ENCODE measurements at places on chromosomes 6 and 20.

DNA sequence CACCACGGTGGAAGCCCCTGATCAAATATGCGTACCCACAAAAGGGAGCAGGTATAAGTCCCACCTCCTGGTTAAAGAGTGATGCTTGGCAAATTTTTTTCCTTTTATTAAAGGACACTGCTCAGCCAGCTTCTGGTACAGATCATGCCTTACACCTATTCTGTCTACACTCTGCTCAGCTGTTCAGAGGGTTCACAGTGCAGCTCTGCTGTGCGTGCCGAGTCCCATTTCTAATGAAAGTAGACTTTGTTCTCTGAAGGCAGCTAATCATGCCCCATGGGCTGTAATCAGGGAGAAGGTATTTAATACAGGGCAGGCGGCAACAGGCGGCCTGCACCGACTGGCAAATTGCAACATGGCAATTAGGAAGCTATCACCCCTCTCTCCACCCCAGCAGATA is 16.3 kb downstream of the LRRC73 start:
- no peak for DNase-seq

DNA sequence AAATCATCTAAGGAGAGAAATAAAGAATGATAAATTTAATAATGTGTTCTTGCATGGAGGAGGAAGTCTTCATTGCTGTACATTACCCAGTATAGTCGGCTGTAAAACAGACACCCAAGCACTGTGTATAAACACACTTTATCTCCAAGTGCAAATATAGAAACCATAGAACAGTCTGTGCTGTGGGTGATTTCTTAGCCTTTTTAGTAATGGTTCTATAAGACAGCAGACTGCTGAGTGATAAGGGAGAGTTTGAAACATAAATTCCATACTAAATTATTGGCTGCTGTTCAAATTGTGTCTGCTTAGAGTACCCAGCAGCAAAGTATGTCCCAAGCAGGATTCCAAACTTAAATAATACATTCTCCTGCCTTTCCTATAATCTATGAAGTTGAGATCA is 4.6 kb downstream of the FILIP1 start:
- DNase-seq, result no peak

GRCh38 chr6:117616391-117617209 is 14.3 kb upstream of the GOPC start:
- DNase-seq, result no peak

DNA sequence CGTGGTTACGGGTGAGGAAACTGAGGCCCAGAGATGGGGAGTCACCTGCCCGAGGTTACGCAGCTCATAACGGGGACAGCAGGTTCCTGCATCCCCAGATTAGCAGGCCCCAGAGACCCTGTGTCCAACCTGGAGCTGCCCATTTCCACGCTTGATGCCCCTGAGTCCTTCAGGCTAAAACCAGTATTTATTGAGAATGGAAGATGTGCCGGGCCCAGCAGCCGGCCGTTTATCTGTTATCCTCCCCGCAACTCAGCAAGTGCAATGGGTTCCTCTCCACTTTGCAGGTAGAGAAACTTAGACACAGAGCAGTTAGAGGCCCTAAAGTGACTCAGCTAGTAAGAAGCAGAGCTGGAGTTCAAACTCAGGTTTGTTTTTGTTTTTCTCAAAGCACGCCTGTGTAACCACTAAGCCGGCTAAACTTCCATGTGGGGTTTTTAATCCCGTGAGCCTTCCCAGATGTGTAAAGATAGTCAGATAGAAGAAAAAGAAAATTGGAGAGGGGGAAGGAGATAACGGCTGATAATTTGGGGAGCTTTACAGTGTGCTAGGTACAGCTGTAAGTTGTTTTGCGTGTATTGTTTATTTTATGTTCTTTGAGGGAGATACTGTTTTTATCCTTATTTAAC is 775 bp downstream of the PFDN4 start:
- no peak for DNase-seq

- DNase-seq, result peak; percentile 92
Measured at GRCh38 chr6:42783177-42783875, 1.5 kb downstream of the BICRAL start.

DNA sequence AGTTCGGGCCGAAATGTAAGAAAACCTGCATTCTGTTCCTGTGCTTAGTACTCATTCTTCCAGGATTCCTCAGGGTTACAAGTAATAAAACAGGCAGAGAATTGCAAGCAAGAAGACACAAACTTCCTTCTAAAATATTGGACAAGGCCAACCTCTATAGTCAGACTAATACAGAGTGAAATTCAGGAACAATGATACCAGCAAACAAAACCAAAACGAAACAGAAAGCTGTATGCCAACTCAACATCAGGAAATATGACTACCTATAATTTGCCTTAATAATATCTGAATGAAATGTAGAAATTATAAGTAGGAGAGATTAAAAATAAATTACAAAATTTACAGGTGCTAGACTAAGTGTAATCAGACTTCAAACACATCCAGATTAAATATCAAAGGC is 238.8 kb downstream of the HIVEP2 start:
- DNase-seq, result no peak

DNA sequence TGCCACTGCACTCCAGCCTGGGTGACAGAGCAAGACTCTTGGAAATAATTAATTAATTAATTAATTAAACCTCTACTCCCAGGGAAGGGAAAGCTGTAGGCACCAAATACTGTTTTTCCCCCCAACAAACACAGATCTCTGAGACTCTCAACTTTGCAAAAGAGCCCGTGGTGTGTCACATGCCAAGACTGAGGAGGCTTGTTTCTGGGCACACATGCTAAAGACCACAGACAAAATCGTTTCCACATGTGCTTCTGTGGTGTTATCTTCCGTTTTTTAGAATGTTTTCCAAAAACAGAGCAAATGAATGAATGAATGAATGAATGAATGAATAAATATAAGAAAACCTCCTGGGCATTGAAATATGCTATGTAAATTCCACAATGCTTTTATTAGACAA is 55.6 kb upstream of the ATXN1 start:
- DNase-seq, result no peak

- no peak for DNase-seq
Measured at GRCh38 chr6:131460614-131461000, 112.4 kb upstream of the ARG1 start.

DNA sequence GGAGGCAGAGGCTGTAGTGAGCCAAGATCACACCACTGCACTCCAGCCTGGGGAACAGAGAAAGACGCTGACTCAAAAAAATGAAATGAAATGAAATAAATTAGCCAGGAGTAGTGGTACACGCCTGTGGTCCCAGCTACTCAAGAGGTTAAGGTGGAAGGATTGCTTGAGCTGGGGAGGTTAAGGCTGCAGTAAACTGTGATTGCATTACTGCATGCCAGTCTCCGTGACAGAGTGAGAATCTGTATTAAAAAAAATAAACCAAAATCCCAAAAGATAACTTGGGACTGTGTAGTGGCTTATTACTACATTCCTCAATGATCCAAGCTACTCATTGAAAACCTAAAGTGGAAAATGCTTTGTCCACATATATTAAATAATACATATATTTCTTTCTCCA is 87.0 kb downstream of the SGK1 start:
- no peak for DNase-seq

DNA sequence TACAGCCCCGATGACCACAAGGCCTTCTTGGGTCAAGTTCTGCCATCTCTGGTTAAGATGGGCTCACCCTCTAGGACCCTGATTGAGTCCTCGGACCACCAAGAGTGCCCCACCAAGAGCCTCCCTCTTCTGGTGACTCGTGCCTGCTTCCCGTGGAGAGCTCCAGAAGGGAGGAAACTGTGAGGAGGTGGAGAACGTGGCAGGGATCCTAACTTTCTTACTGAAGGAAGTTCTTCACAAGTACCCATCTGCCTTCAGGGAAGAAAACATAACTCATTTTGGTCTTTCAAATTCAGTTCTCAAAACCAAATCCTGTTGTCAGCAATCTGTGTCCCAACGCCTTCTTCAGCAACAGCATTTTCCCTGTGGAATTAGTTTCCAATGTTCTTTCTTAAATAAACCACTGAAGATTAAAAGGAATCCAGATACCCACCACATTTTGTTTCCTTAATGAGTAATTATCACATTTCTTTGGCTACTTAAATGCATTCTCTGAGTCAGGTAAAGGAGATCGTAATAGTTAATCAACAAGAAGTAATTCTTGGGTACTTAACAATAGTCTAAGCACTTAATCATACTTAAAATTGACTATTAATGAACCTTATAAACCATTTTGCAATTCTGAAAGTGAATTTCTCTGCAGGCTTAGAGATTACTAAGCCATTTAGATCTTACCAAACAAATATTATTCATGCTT is 185.8 kb upstream of the SGK1 start:
- DNase-seq, result no peak

GRCh38 chr6:38542031-38542430 is 97.7 kb downstream of the BTBD9 start:
- DNase-seq, result no peak

DNA sequence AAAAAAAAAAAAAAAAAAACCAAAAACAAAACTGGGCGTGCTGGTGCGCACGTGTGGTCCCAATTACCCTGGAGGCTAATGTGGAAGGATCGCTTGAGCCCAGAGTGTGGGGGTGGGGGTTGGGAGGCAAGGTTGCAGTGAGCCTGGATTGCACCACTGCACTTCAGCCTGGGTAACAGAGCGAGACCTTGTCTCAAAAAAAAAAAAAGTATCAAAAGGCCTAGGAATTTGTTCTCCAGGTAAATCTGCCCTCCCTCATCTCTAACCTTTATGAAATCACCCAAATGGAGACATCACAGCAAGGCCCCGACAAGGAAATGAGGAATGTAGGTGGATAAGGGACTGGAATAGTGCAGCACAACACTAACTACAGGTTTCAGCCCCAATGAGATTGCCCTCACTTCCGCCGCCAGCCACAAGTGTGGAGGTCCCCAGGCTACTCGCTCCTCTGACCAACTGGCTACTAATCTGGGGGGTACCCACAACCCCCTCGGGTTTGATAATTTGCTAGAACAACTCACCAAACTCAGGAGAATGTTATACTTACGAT is 36.8 kb upstream of the DDR1 start:
- no peak for DNase-seq

- DNase-seq, result no peak
Measured at GRCh38 chr20:32609111-32609773, 24.1 kb upstream of the NOL4L start.

DNA sequence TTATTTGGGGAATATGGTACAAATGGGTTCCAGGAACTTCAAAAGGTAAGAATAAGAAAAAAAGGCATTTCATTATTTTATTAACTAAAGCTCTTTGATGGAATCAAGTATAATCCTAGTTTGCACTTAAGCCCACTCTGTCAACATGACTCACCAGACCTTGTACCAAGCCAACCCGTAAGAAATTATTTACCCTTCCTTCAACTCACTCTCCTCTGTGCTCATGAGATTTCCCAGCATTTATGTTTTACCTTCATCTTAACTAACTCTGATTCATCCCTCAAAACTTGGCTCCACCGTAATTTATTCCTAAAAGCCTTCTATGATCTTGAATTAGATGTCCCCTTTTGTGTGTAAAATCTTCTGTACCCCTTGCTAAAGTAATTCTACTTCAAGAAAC is 308.7 kb downstream of the PKHD1 start:
- DNase-seq, result no peak

Measured in Right ventricle myocardium inferior (tissue), 1 donor.